ENCODE measurements at places on chromosomes 5 and 9.

DNA sequence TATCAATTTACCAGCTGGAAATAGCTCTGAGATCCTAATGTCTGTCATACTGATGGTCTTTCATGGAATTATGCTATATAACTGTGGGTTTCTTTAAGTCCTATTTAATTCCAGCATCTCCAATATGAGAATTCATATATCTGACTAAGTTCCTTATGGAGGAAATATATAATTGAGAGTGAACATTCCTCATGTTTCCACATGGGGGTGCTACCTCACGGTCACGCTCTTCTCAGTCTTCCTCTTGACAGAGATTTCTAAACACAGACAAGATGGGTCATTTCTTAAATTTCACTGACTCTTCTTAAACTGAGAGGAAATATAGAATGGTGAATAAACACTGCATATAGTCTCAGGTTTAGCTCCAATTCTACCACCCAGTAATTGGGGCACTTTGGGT, 212.1 kb downstream of the SLF1 start:
- no peaks in the 10 kb centered on the region for H3K4me1 ChIP-seq
- H3K36me3 ChIP-seq, result no peaks in the 10 kb centered on the region
- DNase-seq, result peak; percentile 11
- no peak overlapping the region for H3K27ac ChIP-seq
- no peak overlapping the region for H3K4me3 ChIP-seq

- no peaks in the 10 kb centered on the region for H3K27me3 ChIP-seq
- no peak for DNase-seq
- no peaks in the 10 kb centered on the region for H3K36me3 ChIP-seq
- H3K27ac ChIP-seq, result no peak overlapping the region
- no peak overlapping the region for H3K4me3 ChIP-seq
These were observed 10.5 kb downstream of the TMEM174 start for GRCh38 chr5:73183481-73183891.

DNA sequence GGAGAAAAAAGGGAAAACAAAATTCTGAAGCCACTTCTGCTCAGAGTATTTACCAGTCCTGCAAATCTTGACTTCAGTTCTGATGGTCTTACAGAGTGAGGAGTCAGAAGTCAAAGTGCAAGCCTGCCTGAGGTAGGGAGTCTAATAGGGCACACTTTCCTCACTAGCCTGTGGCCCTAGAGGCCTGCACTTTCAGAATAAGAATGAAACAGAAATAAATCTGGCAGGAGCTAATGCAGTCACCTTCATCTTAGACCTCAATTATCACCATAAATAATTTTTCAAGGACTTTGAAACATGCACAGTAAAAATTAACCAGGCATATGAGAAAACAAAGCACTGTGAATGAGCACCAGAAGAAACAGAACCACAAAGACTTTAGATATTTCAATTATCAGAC, 20.7 kb upstream of the ACSL6 start:
- H3K4me1 ChIP-seq, result no peaks in the 10 kb centered on the region
- H3K27me3 ChIP-seq, result no peaks in the 10 kb centered on the region
- H3K36me3 ChIP-seq, result no peaks in the 10 kb centered on the region
- H3K4me3 ChIP-seq, result no peak overlapping the region
- no peak overlapping the region for H3K27ac ChIP-seq

DNA sequence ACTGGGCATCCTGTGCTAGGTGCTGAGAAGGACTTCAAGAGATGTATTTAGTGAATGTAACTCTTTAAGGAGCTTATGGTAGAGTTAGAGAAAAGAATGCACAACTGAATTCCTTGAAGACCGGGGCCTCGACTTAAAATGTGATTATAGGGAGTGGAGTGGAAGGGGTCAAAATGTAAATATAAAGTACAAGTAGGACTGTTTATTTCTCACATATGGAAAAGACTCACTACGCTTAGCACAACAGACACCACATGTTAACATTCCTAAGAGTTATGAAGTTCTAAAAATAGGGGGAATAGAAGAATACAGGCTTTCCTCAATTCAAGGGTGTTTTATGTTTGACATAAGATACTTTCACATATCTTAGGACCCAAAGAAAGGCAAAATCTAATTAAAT, 117.8 kb upstream of the OSMR start:
- H3K27me3 ChIP-seq, result no peaks in the 10 kb centered on the region
- H3K27ac ChIP-seq, result no peak overlapping the region
- DNase-seq, result no peak
- H3K36me3 ChIP-seq, result no peaks in the 10 kb centered on the region
- H3K4me3 ChIP-seq, result no peak overlapping the region

- H3K36me3 ChIP-seq, result no peaks in the 10 kb centered on the region
- H3K27me3 ChIP-seq, result no peaks in the 10 kb centered on the region
- no peak overlapping the region for H3K4me3 ChIP-seq
- H3K4me1 ChIP-seq, result no peaks in the 10 kb centered on the region
- no peak for DNase-seq
- no peak overlapping the region for H3K27ac ChIP-seq
These were observed 162.5 kb upstream of the PITX1 start for GRCh38 chr5:135196483-135196882.

GRCh38 chr9:26483991-26484390, 408.6 kb downstream of the CAAP1 start:
- DNase-seq, result no peak
- no peak overlapping the region for H3K4me3 ChIP-seq
- no peaks in the 10 kb centered on the region for H3K27me3 ChIP-seq
- H3K27ac ChIP-seq, result no peak overlapping the region
- H3K4me1 ChIP-seq, result no peaks in the 10 kb centered on the region
- no peaks in the 10 kb centered on the region for H3K36me3 ChIP-seq

DNA sequence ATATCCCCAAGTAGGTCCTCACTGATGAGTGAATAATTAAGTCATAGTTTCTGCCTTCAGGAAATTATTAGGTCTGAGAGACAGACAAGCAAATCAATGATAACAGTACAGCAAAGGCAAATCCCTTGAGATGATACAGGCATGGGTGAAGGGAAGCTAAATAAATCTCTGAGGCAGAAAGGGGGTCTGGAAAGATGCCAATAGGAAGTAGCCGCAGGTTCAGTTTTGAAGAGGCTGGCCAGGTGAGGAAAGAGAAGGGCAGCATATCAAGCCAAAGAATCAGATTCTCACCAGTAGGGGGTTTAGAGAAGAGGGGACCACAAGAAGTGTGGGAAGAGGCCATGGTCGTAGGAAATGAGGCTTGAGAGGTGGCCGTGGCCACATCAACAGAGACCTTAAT, 85.8 kb downstream of the KIAA1958 start:
- H3K4me3 ChIP-seq, result no peak overlapping the region
- H3K36me3 ChIP-seq, result no peaks in the 10 kb centered on the region
- DNase-seq, result no peak
- H3K27ac ChIP-seq, result no peak overlapping the region
- H3K27me3 ChIP-seq, result no peaks in the 10 kb centered on the region

GRCh38 chr5:55904152-55904551, 53.0 kb downstream of the IL31RA start:
- no peaks in the 10 kb centered on the region for H3K36me3 ChIP-seq
- no peak for DNase-seq
- no peaks in the 10 kb centered on the region for H3K4me1 ChIP-seq
- H3K27me3 ChIP-seq, result no peaks in the 10 kb centered on the region
- no peak overlapping the region for H3K4me3 ChIP-seq
- H3K27ac ChIP-seq, result no peak overlapping the region

GRCh38 chr9:126499005-126499910, 114.5 kb upstream of the LMX1B start:
- no peaks in the 10 kb centered on the region for H3K27me3 ChIP-seq
- peak overlapping the region; percentile 45 for H3K4me3 ChIP-seq
- DNase-seq, result peak; percentile 82
- H3K4me1 ChIP-seq, result no peaks in the 10 kb centered on the region
- H3K36me3 ChIP-seq, result no peaks in the 10 kb centered on the region
- no peak overlapping the region for H3K27ac ChIP-seq

GRCh38 chr5:980966-981365, 27.6 kb upstream of the NKD2 start:
- H3K4me1 ChIP-seq, result no peaks in the 10 kb centered on the region
- DNase-seq, result no peak
- H3K36me3 ChIP-seq, result no peaks in the 10 kb centered on the region
- peaks cover 6% of the 10 kb centered on the region for H3K27me3 ChIP-seq

- peaks cover 51% of the 10 kb centered on the region for H3K36me3 ChIP-seq
- H3K4me1 ChIP-seq, result 0 out of 2 replicates have a peak, but pooled peaks cover 7% of the 10 kb centered on the region
- H3K4me3 ChIP-seq, result peak overlapping the region; percentile 90
- no peak for DNase-seq
- H3K27me3 ChIP-seq, result no peaks in the 10 kb centered on the region
These were observed 1.1 kb downstream of the PLK2 start for GRCh38 chr5:58458743-58459145.

- H3K4me1 ChIP-seq, result no peaks in the 10 kb centered on the region
- H3K27ac ChIP-seq, result no peak overlapping the region
- no peak overlapping the region for H3K4me3 ChIP-seq
- H3K36me3 ChIP-seq, result no peaks in the 10 kb centered on the region
- no peak for DNase-seq
These were observed 33.9 kb upstream of the NKX2-5 start for GRCh38 chr5:173268750-173269432.

- H3K27me3 ChIP-seq, result no peaks in the 10 kb centered on the region
- H3K27ac ChIP-seq, result no peak overlapping the region
- no peak for DNase-seq
- no peaks in the 10 kb centered on the region for H3K36me3 ChIP-seq
- peaks cover 3% of the 10 kb centered on the region for H3K4me1 ChIP-seq
These were observed 16.5 kb upstream of the CEP120 start for GRCh38 chr5:123439709-123440108.

GRCh38 chr5:24635209-24635608, 9.6 kb downstream of the CDH10 start:
- H3K4me1 ChIP-seq, result no peaks in the 10 kb centered on the region
- no peak overlapping the region for H3K4me3 ChIP-seq
- H3K27me3 ChIP-seq, result no peaks in the 10 kb centered on the region
- no peak for DNase-seq
- H3K36me3 ChIP-seq, result no peaks in the 10 kb centered on the region

DNA sequence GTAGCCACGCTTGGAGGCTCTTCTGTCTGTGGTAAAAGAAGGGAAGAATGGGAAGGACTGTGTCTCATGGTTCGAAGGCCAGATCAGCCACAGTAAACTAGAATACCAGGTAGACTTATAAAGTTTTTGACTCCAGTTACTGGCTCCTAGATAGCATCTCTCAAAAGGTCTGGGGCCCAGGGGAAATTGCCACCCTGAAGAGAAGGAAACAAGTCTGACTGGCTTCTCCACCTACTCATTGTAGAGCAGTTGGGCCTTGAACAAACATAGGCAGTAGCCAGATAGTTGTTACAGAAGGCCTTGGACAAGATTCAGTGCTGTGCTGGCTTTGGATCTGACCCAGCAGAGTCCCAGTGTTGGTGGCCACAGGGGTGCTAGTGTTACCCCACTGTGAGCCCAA, 890.4 kb downstream of the EFNA5 start:
- no peak overlapping the region for H3K4me3 ChIP-seq
- H3K27ac ChIP-seq, result no peak overlapping the region
- no peak for DNase-seq
- H3K27me3 ChIP-seq, result no peaks in the 10 kb centered on the region

GRCh38 chr5:160315968-160316367, 3.6 kb upstream of the CCNJL start:
- peaks cover 8% of the 10 kb centered on the region for H3K4me1 ChIP-seq
- no peak overlapping the region for H3K27ac ChIP-seq
- no peak overlapping the region for H3K4me3 ChIP-seq
- no peaks in the 10 kb centered on the region for H3K27me3 ChIP-seq

DNA sequence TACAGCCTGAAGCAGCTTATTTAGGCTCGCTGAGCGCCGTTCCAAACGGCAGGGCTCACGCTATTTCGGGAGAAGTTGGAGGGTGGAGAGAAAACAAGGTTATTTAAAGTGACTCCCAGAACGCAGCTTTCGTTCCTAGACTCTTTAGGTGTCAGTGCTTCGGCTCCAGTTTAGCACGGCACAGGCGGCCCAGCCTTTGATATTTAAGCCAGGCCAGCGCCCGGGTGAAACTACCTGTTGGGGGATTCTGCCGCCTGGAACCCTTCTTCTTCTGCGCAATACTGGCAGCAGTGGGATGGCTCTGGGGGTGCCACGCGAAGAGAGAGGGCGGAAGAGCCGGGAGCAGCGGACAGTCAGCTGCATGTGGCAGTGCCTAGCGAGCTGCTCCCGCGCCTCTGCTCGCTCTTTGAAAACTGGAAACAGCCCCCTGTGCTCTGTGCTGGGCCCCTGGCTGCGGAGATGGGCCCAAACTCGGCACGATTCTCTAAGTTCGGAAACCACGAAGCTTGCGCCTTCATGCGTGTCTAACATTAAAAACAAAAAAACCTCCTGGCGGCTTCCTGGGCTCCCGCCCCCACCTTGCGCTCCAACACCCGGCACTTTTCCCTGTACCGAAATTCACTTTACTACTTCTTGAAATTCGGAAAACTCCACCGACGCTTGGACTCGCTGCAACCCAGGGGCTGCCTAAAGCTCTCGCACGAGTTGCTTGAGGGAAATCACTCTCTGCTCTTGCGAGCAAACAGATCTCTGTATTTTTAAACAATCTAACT, 34.6 kb upstream of the NFIB start:
- H3K27me3 ChIP-seq, result no peaks in the 10 kb centered on the region
- DNase-seq, result peak; percentile 16
- no peaks in the 10 kb centered on the region for H3K36me3 ChIP-seq
- no peak overlapping the region for H3K27ac ChIP-seq
- no peaks in the 10 kb centered on the region for H3K4me1 ChIP-seq

- no peak for DNase-seq
- no peak overlapping the region for H3K27ac ChIP-seq
- peaks cover 4% of the 10 kb centered on the region for H3K36me3 ChIP-seq
These were observed 1.9 kb downstream of the PCBD2 start for GRCh38 chr5:134906811-134907210.

DNA sequence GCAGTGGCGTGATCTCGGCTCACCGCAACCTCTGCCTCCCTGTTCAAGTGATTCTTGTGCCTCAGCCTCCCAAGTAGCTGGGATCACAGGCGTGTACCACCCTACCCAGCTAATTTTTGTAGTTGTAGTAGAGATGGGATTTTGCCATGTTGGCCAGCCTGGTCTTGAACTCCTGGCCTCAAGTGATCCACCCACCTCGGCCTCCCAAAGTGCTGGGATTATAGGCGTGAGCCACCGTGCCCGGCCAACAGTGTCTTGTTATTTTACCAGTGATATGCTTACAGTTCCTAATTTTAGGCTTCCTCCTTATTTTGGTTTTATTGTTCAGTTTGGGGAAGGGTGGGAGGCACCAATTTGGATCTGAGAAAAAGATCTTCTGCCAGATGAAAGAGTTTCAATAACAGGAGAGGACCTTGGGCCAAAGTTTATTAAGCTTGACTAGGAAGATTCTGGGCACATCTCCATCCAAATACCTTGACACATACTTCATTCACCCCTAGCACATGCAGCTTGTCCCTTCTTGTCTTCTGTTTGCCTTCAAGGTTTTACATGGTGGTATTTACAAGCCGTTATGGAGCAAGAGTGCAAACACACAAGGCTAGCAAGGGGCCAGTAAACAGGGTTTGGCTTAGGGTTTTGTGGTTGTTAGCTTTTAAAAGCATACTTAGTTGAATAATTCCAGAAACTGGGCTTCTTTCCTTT, 168.1 kb upstream of the DMRT1 start:
- H3K36me3 ChIP-seq, result no peaks in the 10 kb centered on the region
- no peak overlapping the region for H3K27ac ChIP-seq
- H3K4me3 ChIP-seq, result no peak overlapping the region
- no peak for DNase-seq
- H3K4me1 ChIP-seq, result no peaks in the 10 kb centered on the region

- H3K4me1 ChIP-seq, result no peaks in the 10 kb centered on the region
- no peak for DNase-seq
- no peaks in the 10 kb centered on the region for H3K27me3 ChIP-seq
- H3K36me3 ChIP-seq, result no peaks in the 10 kb centered on the region
These were observed 34.5 kb downstream of the TXNDC8 start for GRCh38 chr9:110303133-110303532.

GRCh38 chr9:131076347-131077195, 19.8 kb upstream of the AIF1L start:
- H3K27me3 ChIP-seq, result 0 out of 2 replicates have a peak, but pooled peaks cover 6% of the 10 kb centered on the region
- H3K27ac ChIP-seq, result no peak overlapping the region
- H3K36me3 ChIP-seq, result no peaks in the 10 kb centered on the region
- no peak for DNase-seq
